ENCODE measurements at places on chromosomes 11 and 22. TPM values are rescaled to one million over a fixed set of nuclear protein-coding genes. Genes with fewer than 3 reads are reported as not detected.

DNA sequence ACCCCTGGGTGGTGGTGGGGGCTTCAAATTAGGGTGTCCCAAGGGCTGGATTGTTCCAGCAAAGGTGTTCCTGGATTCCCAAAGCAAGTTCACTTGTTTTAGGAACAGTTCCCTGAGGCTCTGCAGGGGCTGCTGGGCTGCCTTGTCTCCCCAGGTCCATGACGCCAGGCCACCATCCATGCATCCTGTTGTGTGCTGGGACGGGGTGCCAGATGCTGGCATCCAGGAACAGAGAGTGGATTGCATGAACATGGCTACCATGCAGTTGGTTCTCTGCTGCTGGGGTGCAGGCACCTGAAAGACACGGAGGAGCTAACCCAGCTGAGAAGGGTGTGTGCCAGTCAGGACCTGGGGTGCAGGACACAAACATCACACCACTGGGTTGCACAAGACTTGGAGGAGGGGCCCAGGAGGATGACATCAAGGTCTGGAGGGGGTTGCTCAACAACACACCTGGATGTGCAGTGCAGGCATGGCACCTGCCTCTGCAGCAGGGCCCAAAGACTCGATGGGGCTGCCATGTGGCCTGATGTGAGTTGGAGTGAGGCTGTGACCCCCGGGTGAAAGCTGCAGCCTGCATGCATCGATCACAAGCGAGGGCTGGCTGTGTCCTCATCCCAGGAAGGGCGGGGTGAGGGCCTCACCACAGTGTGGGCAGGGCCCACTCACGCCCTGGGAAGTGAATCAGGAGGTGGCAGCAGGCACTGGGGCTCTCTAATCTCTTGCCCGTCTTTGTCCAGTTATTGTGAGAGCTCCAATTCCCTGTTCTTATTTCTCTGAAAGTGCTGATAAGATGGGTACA lies 74.0 kb upstream of the CLDN5 start:
- DNase-seq: no peak

DNA sequence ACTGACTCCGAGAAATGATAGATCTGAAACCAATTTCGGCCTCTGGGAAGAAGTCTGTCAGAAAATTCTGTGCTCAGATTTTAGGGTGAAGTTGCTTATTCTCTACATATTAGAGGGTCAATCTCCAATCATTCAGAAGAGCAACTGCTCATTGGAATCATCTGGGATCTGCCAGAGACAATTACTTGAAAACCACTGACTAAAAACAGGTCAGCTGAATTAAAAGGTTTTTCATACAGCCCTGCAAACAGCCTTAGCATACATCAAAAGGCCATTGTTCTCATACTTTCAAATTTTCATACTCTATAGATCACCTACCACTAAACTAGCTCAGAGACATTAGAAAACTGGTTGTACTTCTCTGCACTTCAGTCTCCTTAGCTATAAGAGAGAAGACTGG lies 289.7 kb upstream of the PITPNB start:
- DNase-seq: no peak

DNA sequence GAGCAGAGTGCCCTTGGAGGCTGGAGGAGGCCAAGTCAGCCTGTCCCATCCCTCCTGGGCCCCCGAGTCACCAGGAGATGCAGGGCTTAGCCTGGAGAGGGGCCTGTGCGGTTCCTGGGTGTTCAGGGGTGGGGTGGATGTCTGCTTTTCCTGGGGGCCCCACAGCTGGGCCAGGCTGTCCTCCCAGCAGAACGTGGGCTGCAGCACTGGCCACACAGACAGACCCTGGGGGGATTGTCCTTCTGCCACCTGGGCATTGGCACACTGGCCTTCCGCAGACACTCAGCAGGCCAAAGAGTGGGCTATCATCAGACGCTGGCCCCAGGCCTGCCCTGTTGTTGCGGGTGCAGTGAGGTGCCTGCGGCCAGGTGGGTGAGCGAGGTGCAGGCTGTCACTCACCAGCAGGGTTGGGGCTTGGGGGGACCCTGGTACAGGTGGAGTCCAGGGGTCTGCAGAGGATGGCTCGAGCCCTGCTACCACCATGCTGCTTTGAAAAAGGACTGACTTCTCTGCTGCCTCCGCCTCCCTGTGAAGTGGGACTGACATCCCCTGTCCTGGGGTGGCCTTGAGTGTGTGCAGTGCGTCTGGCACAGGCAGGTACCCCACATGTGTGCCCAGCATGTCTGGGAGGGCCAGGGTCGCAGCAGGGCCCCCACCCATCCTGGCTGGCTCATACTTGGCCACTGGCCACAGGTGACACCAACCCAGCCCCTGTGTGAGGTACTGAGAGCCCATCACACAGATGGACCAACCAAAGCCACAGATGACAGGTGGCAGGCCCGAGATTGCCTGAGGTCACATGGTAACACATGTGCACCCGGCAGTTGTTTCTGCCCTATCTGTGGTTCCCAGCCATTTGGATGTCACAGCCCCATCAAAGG lies 39.0 kb upstream of the KCNQ1OT1 start:
- DNase-seq: no peak

Gene PAX6
- not detected for total RNA-seq

Gene YPEL4
- 0.55 TPM for total RNA-seq

Data from gastrocnemius medialis (tissue), 4 donors.